ENCODE measurements at places on chromosomes 11 and 22.

DNA sequence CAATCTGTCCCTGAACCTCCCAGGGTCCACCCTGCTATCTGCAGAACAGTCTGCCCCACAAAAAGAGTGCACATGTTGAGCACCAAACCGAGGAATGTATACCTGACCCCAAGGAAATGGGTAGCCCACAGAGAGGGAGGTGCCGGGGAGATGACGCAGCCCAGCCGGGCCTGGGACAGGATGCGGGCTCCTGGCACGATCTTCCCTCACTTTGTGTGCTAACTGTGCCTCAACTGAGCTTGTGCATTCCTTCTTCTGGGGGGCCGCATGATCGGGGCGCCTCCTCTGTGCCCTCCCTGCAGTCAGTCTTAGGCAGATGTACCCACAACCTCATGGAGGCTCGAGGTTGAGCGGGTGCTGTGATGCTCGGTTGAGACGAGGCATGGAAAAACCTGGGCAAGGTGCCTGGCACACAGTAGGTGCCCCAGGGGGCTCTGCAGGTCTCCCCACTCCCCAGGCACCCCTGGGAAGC lies 2.4 kb downstream of the GAS2L1 start:
- no peak for DNase-seq

DNA sequence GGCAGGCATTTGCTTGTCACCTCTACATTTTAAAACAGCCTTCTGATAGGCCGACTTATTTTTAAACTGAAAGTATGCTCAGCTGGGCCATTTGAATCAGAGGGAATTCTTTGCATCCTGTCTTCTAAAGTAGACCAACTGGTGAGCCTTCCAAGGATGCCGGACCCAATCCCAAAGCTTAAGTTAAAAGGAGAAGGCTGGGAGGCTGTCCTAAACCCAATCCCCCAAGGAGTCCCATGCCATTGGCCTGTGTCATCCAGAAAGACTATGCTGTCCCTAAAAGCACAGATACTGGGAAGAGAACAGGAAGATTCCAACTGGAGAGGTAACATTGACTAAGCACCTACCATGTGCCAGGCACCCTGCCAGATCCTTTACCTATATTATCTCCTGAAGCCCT lies 18.0 kb downstream of the TENM4 start:
- no peak for DNase-seq

GRCh38 chr22:43110927-43111623 lies 525 bp downstream of the BIK start:
- DNase-seq: peak; percentile 79

GRCh38 chr11:90453525-90453924 lies 230.7 kb upstream of the CHORDC1 start:
- peak; percentile 32 for DNase-seq

GRCh38 chr11:8362899-8363298 lies 99.2 kb upstream of the LMO1 start:
- no peak for DNase-seq

DNA sequence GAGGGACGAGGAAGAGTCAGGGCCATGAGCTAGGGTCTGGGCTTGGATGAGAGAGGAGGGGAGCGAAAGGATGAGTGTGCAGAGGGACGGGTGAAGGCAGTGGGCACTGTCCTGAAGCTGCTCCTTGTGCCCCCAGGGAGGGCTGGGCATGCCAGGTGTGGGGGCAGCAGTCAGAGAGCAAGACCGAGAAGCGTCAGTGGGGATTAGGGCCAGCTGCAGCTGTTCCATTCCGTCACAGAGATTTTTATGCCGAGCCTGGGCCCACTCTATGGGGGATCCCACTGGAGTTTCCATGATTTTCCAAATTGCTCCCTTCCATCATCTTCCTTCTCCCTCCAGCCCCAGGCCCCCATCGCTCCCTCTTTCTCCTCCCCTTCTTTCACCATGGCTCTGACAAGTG lies 93.2 kb downstream of the NECTIN1 start:
- no peak for DNase-seq

DNA sequence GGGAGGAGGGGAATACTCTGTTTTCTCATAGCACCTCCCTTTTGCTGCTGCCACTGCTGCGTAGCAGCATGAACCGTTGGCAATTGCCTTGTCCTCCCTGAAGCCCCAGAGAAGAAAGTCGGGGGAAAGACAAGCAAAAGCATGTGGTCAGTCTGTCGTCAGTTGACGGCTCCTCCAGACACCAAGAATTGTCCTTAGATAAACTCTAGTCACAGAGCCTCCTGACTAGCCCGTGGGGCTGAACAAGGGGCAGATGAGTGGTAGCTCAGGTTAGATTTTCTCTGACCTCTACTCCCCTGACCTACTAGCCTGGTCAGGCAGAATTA lies 126.4 kb upstream of the HSD17B12 start:
- DNase-seq: no peak

DNA sequence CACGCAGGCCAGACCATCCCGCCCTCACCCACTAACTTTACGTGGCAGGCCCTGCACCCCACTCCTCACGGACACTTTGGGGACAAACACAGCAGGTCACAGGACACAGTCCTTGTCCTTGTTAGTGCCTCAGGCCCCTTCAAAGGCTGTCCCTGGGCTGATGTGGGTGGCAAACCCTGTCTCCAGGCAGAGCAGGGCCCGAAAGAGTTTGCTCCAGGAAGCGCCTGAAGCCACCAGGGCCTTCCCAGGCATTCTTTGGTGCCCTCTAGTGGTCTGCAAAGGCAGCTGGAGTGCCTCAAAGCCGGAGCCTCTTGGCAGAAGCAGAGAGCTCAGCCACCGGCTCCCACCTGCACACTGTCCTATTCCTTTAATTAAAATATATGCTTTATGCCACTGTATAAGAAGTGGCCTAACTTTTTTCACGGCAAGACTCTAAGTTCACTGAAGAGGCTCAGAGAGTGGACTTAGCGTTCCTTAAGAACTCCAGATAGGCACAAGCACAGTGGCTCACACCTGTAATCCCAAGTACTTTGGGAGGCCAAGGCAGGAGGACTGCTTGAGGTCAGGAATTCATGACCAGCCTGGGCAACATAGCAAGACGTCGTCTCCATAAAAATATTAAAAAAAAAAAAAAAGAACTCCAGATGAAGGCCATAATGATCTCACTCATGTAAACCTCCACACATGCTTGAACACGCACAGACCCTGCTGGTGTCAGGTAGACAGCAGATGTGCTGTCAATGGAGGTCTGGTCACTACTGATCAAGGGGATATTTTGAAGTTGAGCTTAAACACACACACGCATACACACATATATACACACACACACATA lies 11.1 kb downstream of the TXN2 start:
- DNase-seq: peak; percentile 91

DNA sequence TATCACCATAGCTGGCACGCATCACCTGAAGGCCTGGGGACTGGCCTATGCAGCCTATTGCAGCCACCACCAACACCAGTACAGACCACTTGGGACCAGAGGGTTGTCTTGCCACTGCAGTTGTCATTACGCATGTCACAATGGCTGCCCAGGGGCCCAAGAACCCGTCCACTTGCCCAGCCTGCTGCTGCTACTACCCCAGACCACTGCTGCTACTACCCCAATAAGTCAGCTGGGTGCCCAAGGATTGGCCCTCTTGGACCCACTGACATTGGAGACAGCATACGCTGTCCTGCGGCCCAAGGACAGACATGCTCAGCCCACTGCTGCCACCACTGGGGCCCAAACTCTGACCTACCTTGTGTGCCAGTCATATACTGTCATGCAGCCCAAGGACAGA lies 102.7 kb upstream of the OR9Q1 start:
- DNase-seq: no peak

DNA sequence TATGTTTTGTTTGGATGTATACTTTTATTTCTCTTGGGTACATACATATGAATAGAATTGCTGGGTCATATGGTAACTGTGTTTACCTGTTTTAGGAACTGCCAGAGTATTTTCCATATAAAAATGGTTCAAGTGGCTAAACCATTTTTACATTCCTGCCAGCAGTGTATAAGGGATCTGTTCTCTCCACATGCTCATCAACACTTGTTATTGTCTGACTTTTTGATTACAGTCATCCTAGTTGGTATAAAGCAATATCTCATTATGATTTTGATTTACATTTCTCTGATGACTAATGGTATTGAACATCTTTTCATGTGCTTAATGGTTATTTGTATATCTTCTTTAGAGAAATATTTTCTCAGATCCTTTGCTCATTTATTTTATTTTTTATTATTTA lies 104.2 kb upstream of the RRM1 start:
- DNase-seq: no peak

GRCh38 chr11:46248289-46249102 lies 29.0 kb upstream of the CREB3L1 start:
- peak; percentile 79 for DNase-seq

DNA sequence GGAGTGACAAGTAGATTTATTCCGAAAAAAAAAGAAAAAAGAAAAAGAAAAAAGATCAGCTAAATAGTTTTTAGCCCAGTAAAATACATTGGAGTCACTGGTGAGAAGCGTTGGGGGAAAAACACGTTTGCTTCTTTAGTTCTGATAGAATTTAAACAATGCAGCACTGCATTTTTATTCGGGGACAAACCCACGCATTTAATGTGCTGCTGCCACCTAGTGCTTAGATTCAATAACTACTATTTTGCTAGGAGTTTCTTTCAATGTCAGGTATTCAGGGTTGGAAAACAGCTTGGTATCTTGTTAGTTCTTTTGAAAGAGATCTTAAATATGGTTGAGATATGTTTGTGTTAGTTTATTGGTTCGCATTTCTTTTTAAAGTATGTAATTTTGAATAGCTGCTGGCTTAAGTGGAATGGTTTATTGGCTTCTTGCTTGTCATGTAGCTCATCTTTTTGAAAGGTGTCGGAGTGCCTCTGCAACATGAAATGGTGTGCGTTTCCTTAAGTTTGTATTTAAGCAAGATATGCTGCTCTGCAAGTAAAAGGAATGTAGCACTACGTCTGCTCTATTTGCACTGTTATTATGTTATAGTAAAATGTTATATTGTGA lies 41.9 kb downstream of the SVIP start:
- DNase-seq: peak; percentile 41

DNA sequence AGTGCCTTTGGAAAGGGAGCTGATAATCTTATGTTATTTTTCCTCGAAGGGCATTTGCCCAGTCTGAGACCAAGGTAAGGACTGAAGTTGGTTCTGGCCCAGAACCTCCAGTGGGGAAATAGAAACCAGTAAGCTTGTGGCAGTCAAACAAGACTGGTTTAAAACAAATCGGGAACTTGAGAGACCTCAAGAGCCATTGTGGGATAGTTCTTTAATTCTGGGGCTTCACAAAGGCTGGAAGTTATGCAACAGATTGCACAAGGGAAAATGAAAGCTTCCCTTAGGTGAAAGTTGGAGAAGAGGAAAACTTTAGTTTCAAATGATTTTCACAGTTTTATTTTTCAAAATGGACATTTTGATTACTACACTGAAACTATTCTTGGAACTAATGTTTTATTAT lies 33.5 kb upstream of the RAB38 start:
- DNase-seq: no peak

DNA sequence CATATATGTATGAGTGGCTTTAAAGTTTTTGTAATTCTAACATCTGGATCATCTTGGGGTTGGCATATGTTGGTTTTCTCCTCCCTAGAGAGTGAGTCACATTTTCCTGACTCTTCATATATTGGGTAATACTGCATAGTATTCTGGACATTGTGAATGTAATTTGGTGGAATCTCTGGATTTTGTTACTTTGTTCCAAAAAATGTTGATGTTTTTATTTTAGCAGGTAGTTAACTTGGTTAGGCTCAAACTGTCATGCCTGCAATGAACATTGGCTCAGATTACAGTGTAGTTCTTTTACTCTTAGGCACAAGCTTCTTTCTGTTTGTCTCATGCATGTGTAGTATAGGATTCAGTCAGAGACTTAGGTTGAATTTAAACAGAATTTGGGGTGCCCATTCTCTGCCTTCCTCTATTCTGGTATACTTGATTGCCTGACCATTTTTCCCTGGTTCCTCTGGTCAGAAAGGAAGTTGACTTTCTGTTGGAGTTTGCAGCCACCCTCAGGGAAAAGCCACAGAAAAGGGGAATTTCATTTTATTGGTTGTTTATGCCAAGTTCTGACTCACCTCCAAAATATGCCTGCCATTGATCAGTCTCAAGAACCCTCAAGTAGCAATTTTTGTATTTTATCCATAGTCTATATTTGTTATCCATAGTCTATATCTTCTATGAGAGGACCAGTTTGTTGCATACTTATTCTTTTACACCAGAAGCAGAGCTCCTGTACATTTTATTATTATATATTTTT lies 151.7 kb downstream of the UVRAG start:
- DNase-seq: no peak

DNA sequence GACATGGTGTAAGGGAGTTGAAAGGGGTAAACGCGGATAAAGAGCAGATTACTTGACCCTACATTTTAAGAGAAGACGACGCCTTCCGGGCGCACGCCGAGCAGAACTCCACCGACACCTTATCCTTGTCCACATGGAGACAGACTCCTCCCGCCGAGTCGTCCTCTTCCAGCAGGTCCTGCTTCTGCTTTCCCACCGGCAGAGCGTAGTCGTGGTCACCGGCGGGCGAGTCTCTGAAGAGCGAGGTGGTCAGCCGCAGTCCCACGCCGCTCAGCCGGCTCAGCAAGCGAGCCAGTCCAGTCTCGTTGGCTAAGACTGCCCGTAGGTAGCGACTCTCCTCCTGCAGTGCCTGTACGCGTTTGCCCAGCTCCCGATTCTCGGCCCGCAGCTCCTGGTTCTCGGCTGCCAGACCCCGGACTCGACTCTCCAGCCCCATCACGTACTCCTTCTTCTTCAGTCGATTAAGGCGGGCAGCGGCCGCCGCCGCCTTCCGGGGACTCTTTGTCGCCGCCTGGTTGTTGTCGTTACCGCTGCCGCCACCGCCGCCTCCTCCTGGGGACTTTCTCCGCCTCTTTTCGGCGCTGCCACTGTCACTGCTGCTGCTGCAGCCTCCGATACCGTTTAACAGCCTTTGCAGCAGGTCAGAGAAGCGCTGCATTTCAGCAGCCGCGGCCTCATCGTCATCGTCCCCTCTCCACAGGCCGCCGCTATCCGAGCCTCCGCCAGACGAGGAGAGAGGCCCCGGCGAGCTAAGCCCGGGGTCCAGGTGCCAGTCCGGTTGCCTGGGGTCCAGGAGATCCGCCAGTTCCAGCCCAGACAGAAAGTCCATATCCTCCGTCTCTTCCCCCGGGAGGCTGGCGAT lies 945 bp downstream of the CREBZF start:
- peak; percentile 78 for DNase-seq

Data from H7 (cell line).